SK-MEL-5 (cell line): ENCODE measurements at places on chromosomes 13 and 19.

DNA sequence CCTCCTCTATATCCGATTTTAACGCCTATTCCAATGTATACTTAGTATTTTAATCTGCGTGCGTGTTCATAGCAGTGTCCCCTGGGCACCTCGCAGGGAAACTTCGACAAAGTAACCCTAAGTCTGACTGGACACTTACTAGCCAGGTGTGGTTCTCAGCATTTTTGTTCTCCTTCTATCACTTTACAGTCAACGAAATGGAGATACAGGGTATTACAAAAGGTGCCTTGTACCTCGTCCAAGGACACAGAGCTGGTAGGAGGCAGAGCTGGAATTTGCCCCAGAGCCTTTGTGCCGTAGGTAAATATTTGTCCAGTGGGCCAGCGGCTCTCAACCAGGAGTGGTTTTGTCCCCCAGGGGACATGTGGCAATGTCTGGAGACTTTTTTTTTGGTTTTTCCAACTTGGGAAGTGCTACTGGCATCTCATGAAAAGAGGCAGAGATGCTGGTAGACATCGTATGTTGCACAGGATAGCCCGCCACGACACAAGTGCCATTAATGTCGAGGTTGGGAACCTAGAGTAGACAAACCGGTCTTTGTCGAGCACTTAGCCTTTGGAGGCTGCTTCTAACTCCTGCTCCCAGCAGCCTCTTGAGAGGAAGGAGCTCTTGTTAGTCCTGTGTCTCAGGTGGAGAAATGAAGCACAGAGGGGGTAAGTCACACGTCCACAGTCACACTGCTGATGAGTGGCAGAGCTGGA is 1.1 kb downstream of the ZNF444 start:
- no peak for DNase-seq

GRCh38 chr19:58551123-58551497 is 3.8 kb downstream of the CHMP2A start:
- DNase-seq, result no peak

DNA sequence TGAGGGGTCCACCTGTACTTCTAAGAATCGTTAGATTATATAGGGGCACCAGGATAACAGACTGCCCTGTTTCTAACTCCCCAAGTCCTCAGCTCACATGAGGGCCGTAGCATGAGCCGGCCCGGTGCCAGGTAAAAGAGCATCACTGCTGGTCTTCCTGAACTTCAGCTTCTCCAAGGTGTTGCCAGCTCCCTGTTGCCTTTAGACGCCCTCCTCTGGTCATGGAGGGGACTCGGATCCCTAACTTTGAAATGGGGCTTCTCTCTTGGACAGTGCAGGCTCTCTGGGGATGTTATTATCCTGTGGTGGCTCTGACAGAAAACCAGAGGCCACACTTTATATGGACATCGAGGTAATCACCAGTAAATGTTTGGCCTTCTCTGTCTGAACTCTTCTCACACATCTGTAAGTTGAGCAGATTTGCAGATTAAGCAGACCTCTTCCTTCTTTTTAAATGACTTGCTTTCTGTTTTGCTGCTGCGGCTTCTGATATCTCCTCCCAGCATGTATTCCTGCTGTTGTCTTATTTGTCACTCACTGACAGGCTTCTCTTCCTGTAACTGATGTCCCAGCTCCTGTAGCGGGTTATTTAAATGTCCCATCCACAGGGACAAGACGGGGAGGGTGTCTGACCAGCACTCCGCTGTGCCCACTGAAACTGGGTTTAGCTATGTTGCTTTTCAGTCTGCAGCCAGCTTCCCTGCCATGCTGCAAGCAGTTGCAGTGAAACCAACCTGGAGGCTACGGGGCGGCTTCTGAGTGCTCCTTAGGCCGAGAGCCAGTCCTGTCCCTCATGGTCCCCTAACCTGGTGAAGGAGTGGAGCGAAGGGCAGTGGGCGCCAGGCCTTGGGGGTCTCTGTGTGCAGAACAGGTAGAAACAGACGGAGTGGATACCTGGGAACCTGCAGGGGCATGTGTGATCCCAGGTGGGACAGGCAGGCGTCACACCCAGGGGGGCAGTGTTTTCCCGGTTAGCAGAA is 39.2 kb downstream of the TSSK6 start:
- peak; percentile 43 for DNase-seq

- DNase-seq, result no peak
These were observed 30.6 kb downstream of the SLC6A16 start for GRCh38 chr19:49294401-49294800.

DNA sequence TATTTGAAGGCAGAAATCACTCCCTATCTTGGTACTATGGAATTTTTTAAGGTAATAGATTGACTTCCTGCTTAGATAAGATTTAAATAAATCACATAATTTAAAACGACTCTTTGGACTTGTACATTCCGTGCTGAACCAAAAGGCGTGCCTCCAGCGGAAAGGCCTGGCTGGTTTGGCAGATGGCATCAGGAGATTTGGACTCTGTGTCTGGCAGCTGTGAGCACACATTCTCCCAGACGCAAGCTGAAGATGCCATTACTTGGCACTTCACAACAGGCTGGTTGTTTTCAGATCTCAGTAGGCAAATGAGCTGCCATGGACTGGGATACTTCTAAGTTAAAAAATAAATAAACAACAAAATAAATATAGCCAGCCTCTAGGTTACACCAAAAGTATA is 104.5 kb upstream of the SLC15A1 start:
- DNase-seq, result no peak
